Renal pelvis (tissue), 12 donors: ENCODE measurements at places on chromosomes 1 and 21. TPM values are rescaled to one million over a fixed set of nuclear protein-coding genes. Genes with fewer than 3 reads are reported as not detected.
A peak's percentile ranks its signal among the peaks of the same experiment; 100 is the strongest.

DNA sequence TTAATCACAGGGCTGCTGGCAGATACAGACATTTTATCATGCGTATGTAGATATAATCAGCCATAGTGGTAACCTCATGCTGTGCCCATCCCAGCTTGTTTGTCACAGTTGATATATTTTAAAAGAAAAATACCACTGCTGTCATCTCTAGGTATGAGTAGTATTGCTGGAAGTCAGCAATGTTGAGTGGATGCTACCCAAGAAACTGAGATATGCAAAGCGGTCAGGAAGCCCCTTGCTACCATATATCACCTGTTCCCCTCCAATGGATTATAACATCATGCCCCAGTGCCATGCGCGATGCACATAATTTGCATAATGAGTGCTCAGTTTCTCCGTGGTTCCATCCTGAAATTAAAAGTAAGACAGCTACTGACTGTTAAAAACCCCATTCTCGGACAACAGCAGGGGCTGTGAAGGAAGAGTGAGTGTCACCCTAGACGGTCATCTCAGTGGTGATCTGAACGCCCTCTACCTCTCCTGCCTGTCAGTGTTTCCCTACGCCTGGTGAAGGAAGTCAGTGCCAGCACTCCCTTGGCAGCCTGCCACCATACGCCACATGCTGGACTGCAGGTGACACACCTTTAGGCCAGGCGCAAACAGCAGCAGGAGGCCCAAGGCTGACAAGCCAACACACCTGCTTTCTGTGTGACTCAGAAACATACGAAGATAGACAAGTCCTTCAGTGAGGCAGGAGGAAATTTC is 2.7 kb downstream of the IL10RB start:
- no peak for DNase-seq

DNA sequence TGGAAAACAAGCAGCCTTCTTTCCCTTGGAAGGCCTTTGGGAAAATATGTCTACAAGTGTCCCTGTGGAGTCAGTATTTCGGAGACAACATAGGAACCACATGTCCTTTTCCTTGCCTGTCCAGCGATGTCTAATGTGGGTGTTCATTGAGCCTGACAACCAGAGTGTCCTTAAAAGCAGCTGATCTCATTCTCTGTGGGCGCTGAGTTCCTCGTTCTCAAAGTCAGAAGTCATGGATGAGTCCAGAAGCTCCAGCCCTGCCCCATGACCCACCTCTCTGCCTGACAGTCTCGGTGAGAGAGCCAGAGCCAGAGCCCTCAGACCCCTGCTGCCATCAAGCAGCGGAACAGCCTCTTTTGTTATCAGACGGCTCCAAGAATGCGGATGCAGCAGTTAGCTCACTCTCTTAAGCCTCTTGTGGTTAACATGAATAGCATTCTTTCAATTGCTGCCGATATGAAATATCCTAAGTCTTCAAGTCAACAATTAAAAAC is 329.2 kb downstream of the TGFB2 start:
- no peak for DNase-seq

DNA sequence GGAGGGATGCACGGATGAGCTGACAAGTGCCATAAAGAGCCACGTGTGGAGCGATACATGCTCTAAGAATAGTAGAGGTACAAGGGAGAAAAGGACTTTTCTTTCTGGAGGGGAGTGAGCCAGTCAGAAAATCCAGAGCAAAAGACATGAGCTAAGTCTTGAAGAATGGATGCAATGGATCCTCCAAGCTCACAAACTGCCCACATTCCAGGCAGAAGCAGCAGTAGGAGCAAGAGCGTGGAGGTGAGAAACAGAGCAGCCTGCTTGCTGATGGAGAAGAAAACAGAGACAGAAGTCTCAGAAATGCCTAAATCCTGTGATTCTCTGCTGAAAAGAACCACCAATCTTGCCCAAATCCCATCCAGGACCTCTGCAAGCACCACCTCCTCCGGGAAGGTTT is 78.2 kb upstream of the RALGPS2 start:
- DNase-seq = no peak

DNA sequence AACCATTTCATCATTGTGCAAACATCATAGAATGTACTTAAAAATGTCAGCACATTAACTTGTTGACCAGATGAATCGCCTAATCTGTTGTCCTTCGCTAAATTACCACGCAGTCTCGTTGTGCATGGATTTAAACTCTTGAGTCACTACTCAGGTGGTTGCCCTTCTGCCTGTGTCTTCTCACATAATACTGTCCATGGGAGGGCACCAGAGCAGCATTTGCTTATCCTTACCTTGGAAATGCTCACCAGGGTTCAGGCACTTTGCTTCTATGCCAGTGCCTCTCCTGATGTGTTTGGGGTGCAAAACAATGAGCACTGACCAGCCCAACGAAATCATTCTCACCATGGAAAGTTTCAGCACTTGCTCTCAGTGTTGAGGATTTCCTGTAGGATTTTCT is 559.9 kb downstream of the RWDD3 start:
- no peak for DNase-seq

DNA sequence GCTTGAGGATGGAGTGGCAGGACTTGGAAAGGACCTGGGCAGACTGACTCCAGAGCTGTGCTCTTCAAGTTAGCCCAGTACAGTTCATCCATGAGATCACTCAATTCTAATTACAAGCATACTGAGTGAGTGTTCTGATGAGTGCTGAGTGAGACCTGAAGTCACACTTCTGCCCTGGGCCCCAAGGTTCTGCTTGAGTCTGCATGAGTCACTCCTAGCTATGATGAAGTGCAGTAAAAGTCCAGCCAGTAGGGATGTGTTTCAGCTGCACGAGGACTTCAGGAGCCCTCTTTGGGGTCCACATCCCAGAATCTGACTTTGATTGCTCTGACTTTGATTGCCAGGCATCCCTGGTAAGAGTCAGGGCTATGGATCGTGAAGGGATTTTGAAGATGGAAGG is 35.8 kb downstream of the PLEKHA6 start:
- DNase-seq = no peak

DNA sequence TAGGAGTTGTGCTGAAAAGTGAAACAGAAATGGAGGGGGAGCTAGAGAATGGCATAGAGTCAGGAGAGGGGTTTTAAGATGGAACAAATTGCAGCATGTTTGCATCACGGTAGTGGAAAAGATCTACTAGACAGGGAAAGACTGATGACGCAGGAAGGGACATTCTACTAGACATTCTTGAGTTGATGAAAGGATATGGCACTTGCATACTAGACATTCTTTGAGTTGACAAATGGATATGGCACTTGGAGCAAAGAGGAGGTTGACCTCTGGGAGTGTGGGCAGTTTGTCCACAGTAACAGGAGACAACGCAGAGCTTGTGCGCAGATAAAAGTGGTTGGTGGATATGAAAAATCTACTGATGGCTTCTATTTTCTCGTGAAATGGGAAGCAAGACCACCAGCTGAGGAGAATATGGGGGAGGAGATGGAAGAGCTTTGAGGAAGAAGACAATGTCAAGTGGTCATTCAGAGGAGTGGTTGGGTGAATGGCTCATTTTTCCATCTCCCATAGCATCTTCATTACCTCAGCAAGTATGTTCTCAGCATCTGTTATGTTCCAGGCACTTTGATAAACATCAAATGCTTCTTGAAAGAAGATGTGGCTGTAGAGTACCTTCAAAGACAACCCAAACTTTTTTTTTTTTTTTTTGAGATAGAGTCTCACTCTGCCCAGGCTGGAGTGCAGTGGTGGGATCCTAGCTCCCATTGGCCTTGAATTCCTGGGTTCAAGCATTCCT is 2.4 kb upstream of the CTPS1 start:
- no peak for DNase-seq

DNA sequence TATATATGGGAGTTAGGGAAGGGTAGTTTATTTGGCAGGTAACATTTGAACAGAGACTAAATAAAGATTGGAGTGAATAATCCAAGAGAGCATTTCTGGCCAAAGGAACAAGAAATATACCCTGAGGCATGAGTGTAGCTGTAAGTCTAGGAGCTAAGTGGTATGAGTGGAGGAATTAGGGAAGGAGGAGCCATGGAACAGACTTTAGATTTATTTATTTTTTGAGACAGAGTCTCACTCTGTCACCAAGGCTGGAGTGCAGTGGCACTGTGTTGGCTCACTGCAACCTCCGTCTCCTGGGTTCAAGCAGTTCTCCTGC is 18.4 kb downstream of the CAPZA1 start:
- DNase-seq = no peak

DNA sequence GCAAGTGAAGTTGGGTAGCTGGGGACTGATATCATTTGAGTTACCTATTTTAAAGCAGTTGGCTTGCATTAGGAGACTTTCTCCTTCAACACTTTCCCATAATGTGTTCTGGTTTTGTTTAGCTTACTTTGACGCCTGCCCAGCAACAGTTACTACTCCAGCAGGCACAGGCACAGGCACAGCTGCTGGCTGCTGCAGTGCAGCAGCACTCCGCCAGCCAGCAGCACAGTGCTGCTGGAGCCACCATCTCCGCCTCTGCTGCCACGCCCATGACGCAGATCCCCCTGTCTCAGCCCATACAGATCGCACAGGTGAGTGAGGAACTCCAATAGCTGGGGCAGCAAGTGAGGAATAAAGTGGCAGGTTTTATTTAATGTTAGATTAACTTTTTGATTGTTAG is 144.3 kb downstream of the CD247 start:
- no peak for DNase-seq

GRCh38 chr1:207202480-207202879 is 98.4 kb downstream of the C4BPA start:
- no peak for DNase-seq

DNA sequence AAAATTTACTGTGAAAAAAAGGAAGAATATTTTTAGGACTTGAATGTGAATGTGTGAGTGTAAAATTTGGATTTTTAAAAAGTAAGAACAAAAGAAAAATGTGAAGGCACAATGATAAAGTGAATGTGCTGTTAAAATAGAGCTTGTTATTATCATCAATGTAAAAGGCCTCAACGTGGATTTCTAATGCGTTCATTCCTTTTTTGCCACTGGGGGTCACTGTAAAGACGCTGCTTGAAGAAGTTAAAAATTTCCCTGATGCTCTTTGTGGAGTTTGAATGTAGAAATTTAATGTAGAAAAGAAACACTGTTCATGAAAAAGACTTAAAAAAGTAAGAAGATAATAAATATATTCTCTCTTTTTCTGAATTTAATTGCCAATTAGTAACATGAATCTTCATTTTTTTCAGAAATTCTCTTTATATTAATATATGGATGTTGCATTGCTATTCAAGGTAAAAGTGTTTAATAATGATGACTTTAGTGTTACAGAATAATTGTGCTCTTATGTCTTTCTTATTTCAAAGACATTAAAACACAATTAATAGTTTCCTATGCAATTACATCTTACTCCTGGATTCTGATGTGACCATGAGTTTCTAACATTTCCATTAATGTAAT is 161.5 kb downstream of the DNM3 start:
- DNase-seq = peak; percentile 60

- no peak for DNase-seq
These were observed 1.3 kb upstream of the GNB1 start for GRCh38 chr1:1892079-1892762.

- no peak for DNase-seq
These were observed 19.1 kb upstream of the NRDC start for GRCh38 chr1:51897699-51898031.

DNA sequence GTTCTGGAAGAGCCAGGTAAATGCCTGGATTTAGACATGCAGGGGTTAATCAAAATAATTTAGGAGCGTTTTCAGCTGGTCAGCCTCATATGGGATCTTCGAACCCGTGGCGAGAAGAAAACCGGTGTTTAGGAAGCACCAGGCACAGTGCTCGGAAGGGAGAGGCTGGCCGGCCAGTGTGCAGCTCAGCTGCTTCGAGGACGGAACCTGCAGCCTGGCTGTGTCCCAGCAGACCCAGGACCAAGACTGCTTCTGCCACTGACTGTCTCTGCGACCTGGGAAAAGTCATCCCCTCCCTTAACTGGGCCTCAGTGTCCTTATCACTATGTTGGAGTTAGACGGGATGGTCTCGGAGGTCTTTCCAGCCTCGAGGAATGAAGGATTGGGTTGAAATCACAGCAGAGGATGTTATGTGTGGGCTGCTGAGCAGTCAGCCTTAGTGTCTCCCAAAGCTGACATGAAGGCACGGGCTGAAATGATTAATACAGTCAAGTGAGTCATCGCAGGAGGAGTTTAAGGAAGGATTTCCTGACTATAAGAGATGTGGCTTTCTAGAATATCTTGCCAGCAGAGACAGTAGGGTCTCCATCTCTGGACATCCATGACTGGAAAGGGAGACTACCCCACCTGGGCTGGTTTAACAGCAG is 20.8 kb downstream of the PPFIA4 start:
- no peak for DNase-seq

DNA sequence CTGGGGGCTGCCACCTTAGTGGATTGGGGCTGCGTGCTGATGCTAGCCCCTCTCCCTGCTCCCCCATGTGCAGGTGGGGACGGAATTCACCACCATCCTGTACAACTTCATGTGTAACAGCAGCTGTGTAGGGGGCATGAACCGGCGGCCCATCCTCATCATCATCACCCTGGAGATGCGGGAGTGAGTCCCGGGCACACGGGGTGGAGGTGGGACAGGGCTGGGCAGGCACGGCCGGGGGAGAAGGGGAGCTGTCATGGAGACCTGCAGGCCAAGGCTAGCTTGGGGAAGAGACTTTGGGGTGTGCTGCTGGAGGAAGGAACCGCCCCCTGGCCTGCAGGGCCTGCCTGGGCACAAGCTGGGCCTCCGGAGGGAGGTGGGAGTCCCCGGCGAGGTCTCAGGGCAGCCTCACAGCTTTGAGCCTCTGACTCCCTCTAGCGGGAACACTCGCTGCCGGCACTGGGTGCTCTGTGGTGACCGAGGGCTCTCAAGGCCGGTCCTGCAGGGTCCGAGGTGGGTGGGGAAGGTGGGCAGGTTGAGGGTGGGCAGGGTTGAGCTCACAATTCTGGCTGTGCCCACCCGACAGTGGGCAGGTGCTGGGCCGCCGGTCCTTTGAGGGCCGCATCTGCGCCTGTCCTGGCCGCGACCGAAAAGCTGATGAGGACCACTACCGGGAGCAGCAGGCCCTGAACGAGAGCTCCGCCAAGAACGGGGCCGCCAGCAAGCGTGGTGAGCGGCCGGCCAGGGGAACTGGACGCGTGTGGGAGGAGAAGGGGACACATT is 25.0 kb upstream of the CCDC27 start:
- no peak for DNase-seq

DNA sequence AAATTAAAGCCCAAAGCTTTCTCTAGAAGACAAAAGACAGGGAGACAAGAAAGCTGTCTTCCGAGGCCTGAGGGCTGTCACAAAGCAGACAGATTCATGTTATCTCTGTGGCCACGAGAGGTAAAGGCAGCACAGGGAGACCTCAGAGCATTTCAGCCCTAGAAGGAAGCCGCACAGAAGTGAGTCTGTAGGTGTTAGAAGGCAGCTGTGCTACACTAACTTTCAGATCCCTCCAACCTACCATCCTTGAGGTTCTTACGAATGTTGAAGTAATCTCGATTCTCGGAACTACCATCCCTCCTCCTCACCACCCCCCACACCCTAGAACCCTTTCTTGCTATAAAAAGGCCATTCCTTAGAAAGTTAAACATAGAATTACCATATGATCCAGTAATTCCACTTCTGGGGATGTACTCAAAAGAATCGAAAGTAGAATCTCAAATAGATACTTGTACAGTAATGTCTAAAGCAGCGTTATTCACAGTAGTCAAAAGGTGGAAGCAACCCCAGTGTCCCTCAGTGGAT is 21.5 kb upstream of the LYST start:
- DNase-seq = no peak

Gene RAD54L
- 13.6 TPM for polyA plus RNA-seq

Gene SPRR2A
- polyA plus RNA-seq = not detected

Gene HUNK
- 19.3 TPM for polyA plus RNA-seq

Gene TACSTD2
- polyA plus RNA-seq = 36.9 TPM

Gene SLC9C2
- polyA plus RNA-seq = 0.04 TPM

Gene IL12RB2
- 1.0 TPM for polyA plus RNA-seq
